ENCODE measurements at places on chromosomes 12 and 14.

GRCh38 chr14:69895109-69895508 is 15.9 kb downstream of the SMOC1 start:
- DNase-seq: no peak

GRCh38 chr14:66842911-66843512 is 335.1 kb downstream of the GPHN start:
- DNase-seq: no peak

DNA sequence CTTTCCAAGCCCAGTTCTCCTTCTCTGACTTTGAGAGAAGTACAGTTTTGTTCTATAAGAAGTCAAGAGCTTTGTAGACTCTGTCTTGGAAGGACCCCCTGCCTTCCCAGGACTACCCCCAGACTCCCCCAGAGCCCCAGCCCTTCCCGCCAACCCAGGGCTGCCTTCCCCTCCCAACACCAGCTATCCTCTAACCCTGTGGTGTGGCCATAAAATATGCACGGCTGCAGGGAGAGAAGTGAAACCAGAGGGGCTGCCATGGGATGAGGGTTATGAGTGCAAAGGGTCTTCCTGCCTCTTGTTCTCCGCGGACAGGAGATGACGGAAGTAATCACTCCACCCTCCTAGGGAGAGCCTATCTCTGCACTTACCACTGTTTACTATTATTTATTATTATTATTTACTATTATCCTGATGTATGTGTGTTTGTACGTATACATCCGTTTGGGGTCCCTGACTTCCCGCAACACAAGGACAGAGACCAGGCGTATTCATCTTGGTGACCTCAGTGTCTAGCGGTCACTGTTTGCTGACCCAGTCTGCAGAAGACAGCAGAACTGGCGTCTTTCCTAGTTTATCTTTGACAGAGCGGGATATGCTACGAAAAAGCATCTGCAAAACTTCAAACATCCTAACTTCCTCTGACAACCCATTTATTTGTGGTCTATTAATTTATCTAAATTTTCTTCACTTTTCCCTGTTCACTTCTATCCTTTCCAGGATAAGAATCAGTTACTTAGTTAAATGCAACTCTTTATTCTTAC is 3.5 kb upstream of the SCNN1A start:
- no peak for DNase-seq

GRCh38 chr14:22556990-22557623 is 31.9 kb downstream of the DAD1 start:
- DNase-seq: peak; percentile 82

- no peak for DNase-seq
Observed at GRCh38 chr12:68391937-68392336, 59.8 kb upstream of the MDM1 start.

GRCh38 chr12:122964439-122965257 is 1.6 kb downstream of the ABCB9 start:
- DNase-seq: no peak

- DNase-seq: no peak
Observed at GRCh38 chr12:9651265-9651729, 18.2 kb upstream of the CLEC2D start.

- no peak for DNase-seq
Observed at GRCh38 chr14:59292028-59292427, 103.6 kb downstream of the DAAM1 start.

DNA sequence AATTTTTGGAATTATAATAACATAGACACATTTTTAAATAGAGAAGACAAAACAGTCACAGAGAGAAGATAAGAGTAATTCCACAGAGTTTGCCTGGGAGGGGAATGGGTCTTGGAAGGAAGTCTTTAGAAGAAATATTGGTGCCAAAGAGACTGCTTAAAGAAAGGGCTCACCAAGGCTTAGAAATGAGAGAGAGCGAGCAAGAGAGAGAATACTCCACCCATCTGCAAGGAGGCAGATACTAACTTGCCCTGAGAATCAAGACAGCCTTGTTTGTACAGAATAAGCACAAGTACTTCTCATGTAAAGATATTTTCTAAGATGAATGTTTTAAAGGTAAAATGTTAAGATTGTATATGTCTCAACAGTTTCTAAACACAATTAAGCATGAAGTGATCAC is 165.5 kb downstream of the SLC38A4 start:
- DNase-seq: no peak

DNA sequence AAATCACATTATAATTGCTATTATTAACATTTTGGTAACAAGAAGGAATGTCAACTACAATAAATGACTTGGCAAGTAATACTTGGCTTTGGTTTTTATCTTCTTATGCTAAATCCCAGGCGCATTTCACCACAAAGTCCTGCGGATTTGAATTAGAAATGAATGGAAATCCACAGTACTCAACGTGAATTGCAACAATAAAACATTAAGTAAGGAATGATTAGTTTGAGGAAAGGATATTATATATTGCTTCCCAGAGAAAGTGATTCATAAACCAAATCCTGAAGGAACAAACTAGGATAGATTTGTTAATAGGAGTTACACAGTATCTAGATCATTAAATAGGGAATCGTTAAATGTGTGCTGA is 1089.7 kb downstream of the TRHDE start:
- no peak for DNase-seq

GRCh38 chr14:78316786-78317185 is 146.6 kb downstream of the NRXN3 start:
- DNase-seq: no peak

DNA sequence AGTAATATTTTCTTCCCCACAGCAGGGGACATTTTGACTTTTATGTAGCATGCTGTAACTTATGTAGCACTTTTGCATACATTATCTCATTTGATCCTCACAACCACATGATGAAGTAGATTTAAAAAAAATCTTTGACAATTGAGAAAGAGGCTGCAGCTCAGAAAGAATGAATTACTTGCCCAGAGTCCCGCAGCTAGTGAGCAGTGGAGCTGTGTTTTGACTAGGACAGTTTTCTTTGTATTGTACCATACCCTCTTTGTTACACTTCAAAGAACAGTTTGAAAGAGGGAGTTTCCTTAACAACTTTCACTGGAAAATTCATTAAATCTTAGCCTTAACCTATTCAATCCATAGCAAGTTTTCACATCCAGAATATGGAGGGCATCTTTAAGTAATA is 58.6 kb downstream of the SYNE2 start:
- no peak for DNase-seq

GRCh38 chr12:27274706-27275105 is 30.6 kb downstream of the STK38L start:
- no peak for DNase-seq

- no peak for DNase-seq
Observed at GRCh38 chr14:95339301-95339865, 19.7 kb upstream of the CLMN start.

GRCh38 chr12:56932146-56932545 is 2.1 kb downstream of the SDR9C7 start:
- DNase-seq: no peak

GRCh38 chr14:73289308-73289707 is 52.0 kb downstream of the PAPLN start:
- DNase-seq: no peak

DNA sequence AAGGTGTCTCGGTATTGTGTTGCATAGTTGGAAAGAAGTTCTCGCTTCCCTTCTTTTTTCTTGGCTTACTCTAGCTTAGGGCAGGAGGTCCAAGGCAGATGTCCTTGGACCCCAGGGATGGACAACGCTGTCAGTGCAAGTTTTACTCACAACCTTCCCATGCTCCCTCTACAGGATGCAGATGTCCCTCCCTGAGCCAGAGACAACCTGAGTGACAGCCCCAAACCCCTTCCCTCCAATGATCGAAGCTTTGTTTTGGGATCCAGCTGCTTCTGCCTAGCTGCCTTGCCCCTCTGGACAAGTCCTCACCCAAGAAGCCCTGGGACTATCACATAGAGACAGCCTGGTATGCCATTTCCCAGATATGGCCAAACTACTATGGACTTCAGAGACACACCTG is 112.0 kb upstream of the RAP1B start:
- DNase-seq: no peak

- DNase-seq: no peak
Observed at GRCh38 chr14:60691383-60692113, 32.6 kb downstream of the SIX4 start.

GRCh38 chr12:68768431-68768939 is 22.5 kb downstream of the SLC35E3 start:
- DNase-seq: no peak

- DNase-seq: no peak
Observed at GRCh38 chr12:44193281-44193680, 357.4 kb downstream of the TMEM117 start.

DNA sequence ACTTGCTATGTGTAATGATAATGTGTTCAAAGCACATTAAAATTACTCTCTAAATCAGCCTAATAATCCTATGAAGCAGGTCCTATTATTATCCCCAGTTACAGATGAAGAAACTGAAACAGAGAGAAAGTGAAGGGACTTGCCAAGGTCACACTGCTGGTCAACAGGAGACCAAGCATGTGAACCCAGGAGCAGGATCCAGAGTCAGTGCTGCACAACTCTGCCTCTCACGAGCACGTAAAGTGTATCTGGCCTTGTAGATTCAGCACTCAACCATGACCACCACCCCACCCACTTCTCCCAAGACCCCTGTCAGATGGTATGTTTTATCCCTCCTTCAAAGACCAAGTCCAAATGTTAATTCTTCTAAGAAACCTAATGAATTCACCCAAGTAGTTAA is 100.7 kb downstream of the TTC7B start:
- DNase-seq: no peak

- no peak for DNase-seq
Observed at GRCh38 chr14:38791862-38792261, 311.2 kb downstream of the SEC23A start.

GRCh38 chr12:1281683-1282366 is 290.8 kb downstream of the ERC1 start:
- DNase-seq: peak; percentile 33

GRCh38 chr12:47112679-47113078 is 32.9 kb upstream of the AMIGO2 start:
- DNase-seq: no peak
